ENCODE measurements at places on chromosomes 7 and 10.

DNA sequence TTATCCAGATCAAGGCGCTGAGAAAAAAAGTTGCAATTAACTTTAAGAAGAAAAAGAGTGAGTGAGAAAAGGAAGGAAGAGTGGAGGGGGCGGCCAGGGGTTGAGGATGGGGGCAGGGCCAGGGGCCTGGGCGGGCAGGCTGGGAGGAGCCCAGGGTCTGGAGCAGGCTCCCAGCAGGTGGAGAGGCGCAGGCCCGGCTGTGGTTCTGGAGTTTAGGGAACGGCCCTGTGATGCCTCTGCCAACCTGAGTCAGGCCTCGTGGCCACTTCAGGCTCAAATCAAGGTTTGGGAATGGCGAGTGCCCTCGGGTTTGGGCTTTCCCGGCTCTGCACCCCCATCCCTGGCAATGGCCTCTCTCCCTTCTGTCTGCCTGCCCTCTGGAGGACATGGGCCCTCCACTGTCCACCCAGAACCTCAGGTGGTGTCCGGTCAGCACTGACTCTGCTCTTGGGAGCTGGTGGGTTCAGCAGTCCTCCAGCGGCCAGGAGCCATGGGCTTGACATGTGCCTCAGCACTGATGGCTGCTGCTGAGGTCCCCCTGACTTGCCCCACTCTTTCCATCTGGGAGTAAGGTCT, 41.0 kb upstream of the EMX2 start:
- DNase-seq, result no peak

DNA sequence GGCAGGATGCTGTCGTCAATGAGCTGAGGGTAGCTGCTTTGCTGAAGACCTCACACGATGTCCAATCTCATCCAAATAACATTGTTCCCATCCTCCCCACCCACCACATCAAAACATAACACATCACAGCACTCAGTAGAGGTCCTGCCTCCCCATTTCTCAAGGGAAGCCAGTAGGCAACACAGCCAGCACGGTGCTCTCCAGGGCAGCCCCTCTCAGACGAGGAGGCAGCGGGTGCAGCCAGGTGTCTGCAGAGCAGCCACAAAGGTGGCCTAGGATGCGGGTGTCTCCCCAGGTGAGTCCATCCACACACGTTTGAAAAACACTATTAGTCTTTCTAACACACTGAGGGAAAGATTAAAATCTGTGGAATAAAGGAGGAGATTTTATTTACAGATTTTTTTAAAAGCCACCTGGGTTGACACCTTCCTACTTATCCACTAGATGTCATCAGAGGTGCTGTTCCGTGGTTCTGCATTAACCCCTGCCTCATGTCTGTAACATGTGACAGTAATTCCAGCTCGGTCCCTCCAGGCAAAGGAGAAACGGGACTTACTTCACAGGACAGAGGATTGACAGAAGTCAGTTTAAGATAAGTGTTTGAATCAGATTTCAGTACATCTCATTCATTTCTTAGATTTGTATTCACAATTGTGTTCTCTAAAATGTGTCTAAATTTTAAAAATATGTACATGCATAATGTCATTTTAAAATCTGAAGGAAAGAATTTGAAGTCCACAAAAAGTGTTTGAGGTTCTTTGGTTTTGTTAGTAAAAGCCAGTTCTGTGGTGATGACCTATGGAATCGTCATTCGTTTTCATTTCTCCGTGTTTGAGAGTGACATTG, 68.0 kb downstream of the LANCL2 start:
- DNase-seq, result no peak

DNA sequence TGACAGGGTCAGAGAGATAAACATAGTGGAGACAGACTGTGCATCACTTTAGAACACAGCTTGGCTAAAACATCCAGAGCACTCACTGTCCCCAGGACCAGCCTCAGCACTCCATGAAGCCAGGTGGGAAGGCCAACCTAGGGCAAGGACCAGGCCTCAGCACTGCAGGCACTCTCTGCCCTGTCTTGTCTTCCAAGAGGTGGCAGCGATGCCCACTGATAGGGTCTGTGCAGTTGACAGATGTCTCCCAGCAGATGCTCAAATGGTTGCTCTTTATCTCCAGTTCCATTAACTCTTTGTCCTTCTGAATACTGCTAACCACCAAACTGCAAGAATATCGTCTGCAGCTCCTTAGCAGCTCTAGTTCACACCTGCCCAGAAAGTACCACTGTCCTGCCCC, 9.1 kb downstream of the DDX56 start:
- DNase-seq, result no peak

DNA sequence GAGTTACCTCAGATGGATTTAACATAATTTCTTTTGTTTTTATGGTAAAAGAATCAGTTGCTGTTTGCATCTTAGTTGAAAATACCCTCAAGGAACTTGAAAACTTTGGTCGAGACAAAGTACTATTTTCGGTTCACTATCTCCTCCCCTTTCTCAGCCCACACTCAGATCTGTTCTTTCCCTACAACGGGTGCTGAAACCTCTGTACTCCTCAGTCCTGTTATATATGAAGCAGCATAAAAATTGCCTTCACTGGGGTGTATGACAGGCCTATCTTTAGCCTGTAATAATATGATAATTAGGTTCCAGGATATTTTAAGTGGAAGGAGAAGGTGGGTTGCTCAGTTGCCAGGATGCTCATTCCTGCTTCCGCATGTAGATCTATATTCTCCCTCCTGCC, 105.2 kb upstream of the NOBOX start:
- no peak for DNase-seq

Measured in CD4-positive, alpha-beta T cell (primary cell).